NCI-H2081 (cell line): ENCODE measurements at places on chromosomes 3 and 15.

- DNase-seq = no peak
Measured at GRCh38 chr3:144921710-144922109, 950.1 kb downstream of the DIPK2A start.

DNA sequence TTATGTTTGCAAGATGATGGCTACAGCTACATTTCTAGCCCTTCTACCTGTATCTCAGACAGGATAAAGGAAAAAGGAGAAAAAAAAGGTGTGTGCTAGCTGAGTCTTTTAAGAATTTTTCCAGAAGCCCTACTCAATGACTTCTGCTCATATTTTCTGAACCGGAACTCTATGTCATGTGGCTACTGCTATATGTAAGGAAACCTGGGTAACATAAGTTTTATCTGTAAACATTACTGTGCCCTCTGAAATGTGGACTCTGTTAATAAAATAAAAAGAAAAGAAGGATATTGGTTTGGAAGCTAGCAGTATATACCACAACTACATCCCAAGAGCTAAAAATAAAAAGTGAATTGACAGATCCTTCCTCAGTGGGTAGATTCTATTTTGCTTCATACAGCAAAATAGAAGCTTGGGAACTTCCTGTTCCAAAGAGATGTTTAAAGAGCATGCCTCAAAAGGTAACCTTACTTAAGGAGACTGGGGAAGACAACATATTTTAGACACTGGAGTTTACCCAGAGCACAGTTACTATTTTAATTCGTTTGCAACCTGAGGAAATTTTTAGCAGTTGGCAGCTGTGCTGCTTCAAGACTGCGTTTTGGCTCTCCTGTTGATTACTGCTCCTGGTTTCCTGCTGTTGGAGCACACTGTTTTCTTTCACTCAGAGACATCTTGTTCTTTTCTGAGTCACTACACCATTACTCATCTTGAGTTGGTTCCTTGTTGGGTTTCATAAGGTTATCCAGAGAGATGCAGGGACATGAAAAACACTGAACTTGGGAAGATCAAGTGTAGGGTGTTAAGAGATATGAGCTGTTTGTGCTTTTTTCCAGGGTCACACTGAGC is 280.7 kb downstream of the NFKBIZ start:
- no peak for DNase-seq

DNA sequence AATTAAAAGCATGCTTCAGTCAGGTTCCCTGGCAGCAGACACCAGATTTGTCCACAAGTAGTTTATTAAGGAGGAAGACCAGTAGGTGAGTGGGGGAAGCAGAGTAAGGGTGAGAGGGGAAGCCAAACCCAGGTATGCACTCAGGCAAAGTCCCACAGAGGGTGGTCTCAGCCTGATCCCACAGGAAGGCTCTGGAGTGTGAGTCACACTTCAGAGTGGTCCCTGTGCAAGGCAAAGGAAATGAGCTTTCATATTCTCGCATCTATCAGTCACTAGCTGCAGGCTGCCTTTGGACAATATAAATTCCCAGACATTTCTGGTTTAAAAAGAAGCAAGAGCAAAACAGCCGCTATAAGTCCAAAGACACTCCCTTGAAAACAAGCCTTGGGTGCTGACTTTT is 78.5 kb downstream of the TRANK1 start:
- no peak for DNase-seq

DNA sequence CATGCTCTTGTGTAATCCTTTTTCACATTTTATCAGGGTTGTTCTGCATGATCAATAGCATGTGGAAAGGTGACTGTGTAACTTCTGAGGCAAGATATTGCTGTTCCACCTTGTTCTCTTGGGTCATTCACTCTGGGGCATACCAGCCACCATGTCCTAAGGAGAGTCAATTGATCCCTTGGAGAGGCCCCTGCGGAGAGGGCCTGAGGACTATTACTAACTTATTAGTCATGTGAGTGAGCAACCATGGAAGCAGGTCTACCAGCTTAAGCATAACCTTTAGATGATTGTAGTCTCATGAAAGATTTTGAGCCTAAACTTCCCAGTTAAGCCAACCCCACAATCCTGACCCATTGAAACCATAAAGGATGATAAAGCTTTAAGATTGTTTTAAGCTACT is 22.0 kb upstream of the COL6A5 start:
- DNase-seq = no peak

- no peak for DNase-seq
Measured at GRCh38 chr15:65805019-65805745, 13.1 kb upstream of the DENND4A start.

DNA sequence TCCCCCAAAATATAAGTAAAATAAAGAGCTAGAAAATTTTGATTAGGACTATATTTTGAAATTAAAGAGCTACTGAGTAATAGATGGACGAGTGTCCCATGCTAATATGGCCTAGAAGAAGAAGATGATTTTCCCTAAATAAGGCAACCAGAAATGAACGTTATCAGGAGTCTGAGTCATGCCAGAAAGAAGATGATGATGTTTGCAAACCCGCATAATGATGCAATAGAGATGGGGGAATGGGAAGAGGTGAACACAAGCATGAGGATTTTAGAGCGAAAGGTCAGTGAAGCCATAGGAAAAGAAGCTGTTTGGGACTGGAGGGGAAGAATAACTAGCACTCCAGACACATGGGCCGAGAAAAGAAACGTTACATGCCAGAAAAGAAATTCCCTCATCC is 71.7 kb downstream of the FGF12 start:
- DNase-seq = no peak

DNA sequence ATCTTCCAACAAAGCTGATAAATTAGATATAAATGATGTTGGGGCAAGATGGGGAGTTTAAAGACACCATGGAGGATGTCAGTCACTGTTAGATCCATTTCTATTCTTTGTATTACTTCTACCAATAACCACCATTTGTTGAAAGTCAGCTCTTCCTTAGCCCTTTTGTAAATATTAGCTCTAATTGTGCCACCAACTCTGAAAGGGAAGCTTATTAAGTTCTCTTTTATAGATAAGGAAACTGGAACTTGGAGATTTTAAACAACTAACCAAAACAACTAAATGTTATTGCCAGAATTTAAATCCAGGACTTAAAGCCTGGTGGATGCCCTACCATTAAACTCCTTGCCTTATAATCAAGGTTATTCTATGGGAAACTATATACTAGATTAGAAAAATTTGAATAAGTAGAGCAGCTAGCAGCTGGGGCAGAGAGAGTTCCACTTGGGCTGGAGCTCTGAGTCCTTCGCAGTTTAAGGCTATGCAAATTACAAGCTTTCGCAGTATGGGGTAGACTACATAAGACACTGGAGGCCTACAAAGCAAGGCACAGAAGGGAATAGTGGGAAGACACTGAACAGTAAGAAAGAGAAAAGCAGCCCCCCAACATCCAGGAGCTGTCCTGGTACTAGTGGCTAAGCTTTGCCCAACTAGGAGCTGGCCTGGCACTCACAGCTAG is 52.6 kb downstream of the TM4SF18 start:
- no peak for DNase-seq

DNA sequence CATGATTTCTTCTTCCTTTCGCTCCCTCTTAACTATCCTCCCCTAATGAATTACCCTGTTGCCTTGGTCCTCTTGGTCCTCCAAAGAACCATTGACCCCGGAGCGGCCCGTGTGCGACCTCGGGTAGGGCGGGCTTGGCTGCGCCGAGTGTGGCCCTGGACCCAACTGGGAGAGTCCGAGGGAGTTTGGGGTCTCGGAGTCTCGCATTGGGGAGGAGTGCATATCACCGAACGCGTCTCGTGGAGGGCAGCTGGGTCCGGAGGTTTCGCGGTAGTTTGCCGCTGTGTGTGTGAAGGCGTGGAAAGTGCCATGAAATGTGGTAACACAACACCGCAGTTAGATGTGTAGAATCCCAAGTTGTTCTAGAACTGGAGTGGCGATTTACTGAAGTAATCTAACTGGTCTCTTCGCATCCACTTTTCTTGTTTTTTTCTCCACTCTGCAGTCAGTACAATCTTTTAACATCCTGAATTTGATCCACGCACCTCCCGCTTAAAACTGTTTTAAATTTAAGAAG is 363 bp downstream of the GTF2E1 start:
- DNase-seq = no peak
